ENCODE measurements at places on chromosomes 7 and 10. TPM values are rescaled to one million over a fixed set of nuclear protein-coding genes. Genes with fewer than 3 reads are reported as not detected.

Gene FANK1
- 0.94 TPM for total RNA-seq

Gene NODAL
- total RNA-seq = not detected

Gene PLCE1
- total RNA-seq = 12.8 TPM

Gene PURB
- 20.9 TPM for total RNA-seq

Gene HOXA1
- 0.56 TPM for total RNA-seq

DNA sequence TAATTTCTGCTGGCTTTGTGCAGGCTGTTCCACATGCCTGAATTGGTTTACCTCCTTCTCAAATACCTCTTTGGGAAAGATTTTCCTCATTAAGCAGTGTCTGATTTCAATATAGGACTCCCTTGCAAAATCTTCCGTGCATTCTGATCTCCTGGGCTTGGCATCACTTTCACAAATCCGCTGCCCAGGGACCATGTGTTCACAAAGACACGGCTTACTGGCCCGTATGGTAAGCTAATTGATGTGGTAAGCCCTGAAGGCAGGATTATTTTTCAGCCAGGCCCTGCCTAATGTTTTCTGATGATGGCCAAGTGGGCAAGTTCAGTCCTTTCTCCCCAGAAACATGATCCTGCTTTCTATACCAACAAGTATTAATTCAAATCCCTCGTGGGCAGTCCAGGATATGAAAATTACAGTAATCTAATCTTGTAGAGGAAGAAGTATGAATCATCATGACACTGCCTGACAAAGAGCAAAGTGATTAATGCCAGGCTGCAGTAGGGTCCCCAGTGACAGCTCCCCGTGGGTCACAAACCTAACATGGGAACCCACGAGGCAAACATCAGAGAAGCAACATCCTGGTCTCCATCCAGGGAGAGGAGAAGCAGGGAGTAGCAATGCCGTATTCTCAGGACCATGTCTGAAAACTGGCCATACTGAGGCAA lies 11.6 kb upstream of the SVIL start:
- DNase-seq = no peak

- DNase-seq = no peak
These were observed at the start of gene URGCP for GRCh38 chr7:43906331-43907010. Gene URGCP, minus strand, starts transcription at chr7:43906596. Its CDS starts 21 bp downstream, at chr7:43906575.

DNA sequence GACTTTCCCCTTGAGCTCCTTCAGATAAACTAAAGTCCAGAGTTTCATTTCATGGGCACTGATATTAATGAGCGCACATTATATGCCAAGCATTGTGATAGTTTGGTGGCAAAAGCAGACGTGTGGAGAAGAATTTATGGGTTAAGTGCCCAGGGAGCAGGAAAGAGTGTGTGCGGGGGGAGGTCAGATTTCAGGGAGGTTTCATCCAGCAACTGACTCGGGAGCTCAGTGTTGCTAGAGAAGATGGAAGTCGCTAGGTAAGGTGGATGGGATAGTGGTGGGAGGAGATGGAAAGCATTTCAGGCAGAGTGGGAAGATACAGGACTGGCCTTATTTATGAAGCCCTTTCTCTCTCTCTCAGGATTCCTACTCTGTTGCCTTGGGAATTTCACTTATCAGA lies 223.0 kb downstream of the SNX10 start:
- no peak for DNase-seq

DNA sequence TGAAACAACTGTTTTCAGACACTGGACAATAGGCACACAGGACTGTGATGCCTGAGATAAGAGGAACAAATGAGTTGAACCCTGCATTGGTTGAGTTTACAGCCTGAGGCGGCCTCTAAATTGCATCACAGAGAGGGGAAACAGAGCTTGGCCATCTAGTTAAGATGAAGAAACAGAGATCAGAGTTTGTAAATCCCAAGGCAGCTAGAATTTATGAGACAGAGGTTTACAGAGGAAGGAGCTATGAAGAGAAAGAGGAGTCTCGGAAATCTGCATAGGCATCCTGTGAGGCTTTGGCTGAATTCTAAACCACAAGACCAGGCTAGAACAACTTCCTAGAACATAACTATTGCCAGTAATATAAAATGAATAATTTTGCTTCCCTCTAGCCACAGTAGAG lies 41.0 kb upstream of the OIT3 start:
- DNase-seq = no peak

DNA sequence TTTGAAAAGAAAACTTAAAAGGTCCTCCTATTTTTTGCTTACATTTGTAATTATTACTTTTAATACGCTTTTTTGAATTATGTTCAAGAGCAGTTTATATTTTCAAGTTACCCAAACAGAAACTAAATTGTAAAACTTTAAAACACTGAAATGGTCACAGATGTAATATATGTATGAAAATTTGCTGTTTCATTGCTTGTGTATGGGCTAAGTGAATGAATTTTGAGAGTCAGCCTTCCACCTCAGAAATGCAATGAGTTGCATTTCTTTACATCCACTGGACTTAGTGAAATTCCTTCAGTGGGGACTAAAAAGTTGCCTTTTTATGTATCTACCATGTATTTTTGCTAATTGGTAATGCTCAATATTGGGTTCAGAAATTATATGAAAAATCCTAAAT lies 1.6 kb downstream of the VPS26A start:
- no peak for DNase-seq

- no peak for DNase-seq
These were observed 140.0 kb downstream of the CAMK1D start for GRCh38 chr10:12489357-12489756.
